MCF 10A (cell line): ENCODE measurements at places on chromosomes 2 and 18.

GRCh38 chr18:56235481-56236013, 402.8 kb downstream of the TXNL1 start:
- DNase-seq, result no peak

DNA sequence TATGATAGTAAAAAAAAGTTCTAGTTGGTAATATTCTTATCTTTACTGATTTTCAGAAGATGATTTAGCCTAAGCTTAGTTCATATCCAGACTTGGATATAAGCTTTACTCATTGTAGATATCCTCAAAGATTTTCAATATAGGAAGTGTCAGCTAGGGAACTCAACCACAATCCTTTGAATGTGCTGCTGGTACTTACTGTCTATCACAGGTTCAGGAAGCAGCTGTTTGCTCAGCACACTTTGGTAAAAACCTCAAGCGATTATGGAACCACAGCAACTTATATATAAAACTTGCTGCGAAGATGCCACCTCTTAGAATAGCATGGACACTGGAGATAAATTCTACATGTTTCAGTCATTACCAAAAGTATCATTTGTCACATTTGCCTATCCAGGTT, 60.1 kb upstream of the TNFRSF11A start:
- no peak for DNase-seq

- no peak for DNase-seq
Observed at GRCh38 chr2:127165539-127165935, 54.6 kb downstream of the CYP27C1 start.

GRCh38 chr2:19769513-19769912, 132.3 kb downstream of the TTC32 start:
- peak; percentile 42 for DNase-seq

GRCh38 chr2:69946351-69947324, 14.8 kb downstream of the ASPRV1 start:
- DNase-seq, result peak; percentile 76

- no peak for DNase-seq
Observed at GRCh38 chr2:128258218-128258617, 60.5 kb downstream of the HS6ST1 start.

GRCh38 chr2:183371545-183371944, 247.3 kb downstream of the NUP35 start:
- DNase-seq, result peak; percentile 4

DNA sequence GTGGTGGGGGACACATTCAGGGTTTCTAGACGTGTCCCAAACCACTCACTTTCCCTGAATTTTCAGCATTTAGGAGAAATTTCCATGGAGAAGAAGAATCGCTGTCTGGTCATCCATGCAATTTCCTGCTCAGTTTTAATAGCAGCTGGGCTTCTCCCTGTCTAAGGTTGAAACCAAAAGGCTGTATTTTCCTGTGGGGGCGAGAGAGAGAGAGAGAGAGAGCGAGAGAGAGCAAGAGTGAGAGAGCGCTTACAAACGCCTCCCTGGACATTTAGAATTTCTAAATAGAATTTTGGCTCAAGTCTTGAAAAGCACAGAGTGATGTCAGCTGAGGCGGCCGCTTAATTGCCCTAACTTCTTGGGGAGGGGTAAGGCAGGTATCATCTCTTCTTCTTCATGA, 110.8 kb downstream of the SETBP1 start:
- no peak for DNase-seq

DNA sequence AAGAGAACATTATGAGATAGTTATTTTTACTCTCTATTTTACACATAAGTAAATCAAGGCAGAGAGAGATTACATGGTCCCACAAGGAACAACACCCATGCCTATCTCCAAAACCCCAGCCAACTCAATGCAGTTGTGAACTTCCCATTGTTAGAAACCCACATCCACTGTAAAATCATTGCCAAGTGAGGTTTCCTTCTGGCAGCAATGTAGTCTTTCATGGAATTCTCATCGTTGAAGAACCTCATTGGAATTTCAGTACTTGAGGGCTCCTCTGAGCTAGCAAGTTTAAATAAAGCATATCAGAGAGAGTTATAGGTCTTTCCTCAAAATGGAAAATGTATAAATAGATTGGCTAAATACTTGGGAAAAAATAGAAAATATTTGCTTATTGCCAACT, 105.2 kb downstream of the RAD51AP2 start:
- no peak for DNase-seq

DNA sequence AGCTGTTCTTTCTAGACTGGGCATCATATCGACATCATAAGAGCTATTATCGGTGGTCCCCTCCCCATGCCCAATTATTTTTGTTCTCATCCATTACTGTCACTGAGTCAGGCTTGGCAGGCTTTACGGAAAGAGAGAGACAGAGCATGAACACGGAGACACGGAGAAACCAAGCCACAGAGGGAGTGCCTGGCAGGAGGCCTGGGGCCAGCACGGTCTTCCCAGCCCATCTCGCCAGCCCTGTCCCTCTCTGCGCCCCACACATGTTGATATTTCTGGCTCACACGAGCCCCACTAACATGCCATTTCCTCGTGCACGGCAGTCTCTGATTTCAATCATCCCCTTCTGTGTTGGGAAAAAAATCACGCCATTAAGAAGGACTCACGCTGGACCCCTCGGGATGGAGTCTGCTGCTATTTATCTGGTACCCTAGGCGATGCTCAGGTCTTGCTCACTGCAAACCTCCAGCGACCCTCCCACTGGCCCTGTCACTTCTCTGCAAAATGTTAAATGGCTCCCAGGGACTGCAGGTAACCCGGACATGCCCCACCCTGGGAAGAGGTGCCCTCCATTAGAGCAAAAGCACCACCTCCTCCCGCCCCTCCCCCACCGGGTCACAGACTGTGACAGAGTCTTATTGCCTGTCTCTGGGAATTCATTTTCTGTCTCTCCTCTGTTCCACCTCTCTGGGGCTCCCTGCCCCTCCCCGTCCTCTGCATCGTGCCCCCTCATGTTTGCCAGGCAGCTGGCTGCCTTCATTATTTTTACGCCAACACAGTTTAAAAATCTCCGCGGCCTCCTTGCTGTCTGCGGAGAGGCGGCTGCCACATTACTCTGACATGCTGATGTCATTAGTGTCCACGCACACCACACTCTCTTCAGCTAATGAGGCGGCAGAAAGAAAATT, 40.1 kb upstream of the GBX2 start:
- no peak for DNase-seq

DNA sequence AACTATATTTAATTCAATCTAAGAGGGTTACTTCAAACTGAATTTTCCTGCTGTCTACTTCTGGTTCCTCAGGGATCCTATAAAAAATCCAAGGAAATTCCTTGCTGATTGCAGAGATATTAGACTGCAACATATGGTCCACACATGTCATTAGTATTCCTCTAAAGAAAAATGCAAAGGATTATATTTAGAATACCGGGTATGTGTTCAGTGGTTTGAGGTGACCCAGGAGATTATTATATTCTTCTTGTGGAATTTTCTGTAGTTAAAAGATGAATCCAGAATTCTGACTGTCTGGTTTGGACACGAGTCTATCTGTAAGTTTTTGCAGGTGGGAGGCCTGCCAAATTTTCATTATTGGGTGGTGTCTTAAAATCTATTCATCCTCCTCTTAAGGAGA, 18.2 kb downstream of the HOXD1 start:
- DNase-seq, result no peak

GRCh38 chr2:19865151-19865550, 36.6 kb downstream of the TTC32 start:
- no peak for DNase-seq

- DNase-seq, result no peak
Observed at GRCh38 chr2:133495226-133495625, 73.0 kb downstream of the NCKAP5 start.

- peak; percentile 44 for DNase-seq
Observed at GRCh38 chr18:50847192-50847591, 27.4 kb upstream of the MRO start.

DNA sequence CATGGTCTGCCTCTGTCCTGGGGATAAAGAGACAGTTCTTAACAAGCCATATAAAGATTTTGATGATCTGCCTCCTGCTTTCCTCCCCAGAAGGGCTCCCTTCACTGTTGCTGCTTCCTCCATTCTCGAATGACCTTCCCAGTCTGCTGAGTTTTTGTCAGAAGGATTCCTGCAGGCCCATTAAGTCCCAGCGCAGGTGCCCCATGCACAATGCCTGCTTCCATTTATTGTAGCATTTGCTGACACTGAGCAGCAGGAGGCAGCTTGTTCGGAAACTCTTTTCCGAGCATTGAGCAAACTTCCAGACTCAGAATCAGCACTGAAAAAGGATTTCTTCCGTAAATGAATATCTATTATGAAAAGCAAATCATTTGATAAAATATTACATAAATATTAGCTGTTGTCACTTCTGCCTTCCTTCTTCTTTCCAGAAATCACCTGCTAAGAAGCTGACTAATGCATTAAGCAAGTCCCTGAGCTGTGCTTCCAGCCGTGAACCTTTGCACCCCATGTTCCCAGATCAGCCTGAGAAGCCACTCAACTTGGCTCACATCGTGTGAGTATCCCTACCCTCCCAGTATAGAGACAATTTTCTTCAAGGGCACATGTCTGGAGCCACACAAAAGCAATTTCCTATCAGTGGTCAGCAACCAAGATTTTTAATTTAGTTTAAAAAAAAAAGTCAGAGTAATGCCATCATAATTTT, 110.4 kb downstream of the DTNA start:
- DNase-seq, result no peak

- no peak for DNase-seq
Observed at GRCh38 chr2:28280619-28281018, 112.0 kb upstream of the FOSL2 start.

- DNase-seq, result peak; percentile 47
Observed at GRCh38 chr2:8633735-8634313, 48.0 kb upstream of the ID2 start.

- no peak for DNase-seq
Observed at GRCh38 chr2:238518172-238518820, 91.6 kb downstream of the ASB1 start.

GRCh38 chr18:48792611-48793380, 158.0 kb downstream of the SMAD7 start:
- no peak for DNase-seq

- DNase-seq, result no peak
Observed at GRCh38 chr18:23340661-23341060, 112.4 kb upstream of the RIOK3 start.

DNA sequence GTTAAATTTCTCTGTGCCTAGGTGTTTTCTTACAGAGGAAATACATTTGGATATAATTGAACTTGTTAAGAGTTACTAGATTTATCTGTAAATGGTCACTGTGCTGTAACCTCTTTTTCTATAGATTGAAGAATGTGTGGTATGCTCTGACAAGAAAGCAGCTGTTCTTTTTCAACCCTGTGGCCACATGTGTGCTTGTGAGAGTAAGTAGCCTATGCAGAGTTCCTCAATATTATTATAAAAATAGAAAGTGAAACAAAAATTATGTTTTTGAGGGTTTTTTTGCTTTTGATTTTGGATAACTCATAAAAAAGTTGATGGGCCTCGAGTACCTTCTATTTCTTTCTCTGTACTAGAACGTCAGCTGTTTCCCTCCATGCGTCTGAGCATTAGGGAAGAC, 112.4 kb downstream of the MIB1 start:
- DNase-seq, result no peak

DNA sequence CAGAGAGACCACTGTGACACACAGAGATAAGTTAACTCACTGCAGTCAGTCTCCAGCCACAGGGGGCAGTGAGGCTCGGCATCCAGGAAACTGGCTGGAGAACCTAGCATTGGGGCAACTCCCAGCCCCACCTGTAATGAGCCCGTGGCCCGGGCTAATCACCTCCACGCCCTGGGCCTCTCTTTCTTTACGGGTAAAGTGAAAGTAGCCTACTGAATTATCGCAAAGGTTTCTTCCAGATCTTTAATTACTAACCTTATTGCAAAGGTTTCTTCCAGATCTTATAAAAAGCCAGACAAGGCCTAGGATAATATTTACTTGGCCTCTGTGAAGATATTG, 45.7 kb upstream of the ACAA2 start:
- DNase-seq, result no peak

- peak; percentile 53 for DNase-seq
Observed at GRCh38 chr2:231399853-231400680, 4.6 kb downstream of the B3GNT7 start.

DNA sequence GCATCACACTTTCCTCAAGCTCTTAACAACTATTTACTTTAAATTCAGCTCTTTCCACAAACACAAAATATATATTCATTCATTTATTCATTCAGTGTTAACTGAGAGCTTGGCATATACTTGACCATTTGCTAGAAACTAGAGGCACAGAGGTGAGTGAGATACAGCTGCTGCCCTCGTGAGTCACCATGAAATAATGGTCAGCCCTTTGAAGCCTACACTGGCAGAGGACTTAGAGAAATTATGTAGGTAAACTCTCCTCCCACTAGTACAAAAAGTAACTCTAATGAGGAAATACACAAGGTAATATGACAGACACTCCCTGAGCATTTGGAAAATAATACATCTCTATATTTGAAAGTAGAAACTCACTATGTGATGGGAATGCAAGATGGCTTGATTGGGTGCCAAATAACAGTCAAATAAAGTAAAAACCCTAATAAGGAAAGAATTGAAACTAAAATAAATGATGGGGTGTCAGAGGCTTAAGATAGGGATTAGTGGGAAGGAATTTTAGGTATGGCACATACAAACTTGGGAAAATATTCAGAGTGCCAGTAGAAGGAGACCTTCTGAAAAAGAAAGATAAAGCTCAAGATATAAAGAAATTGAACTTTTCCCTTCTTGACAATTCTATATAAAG, 61.1 kb downstream of the ANTXR1 start:
- DNase-seq, result peak; percentile 21

DNA sequence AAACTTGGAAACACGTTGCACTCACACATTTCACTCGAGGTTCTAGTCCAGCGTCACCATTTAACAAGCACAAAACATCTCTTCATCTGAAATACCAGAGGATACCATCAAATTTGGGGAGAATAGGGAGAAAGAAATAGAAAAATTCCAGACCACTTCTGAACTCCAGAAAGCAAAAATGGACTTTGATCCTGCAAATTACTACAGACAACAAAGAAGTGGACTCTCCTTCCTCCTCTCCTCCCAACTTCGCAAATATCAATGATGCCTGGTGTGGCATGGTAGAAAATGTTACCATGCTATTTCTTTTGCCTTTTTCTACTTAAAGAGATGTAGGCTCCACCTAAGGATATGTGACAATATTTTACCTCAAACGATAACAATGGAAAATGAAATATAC, 13.5 kb downstream of the UXS1 start:
- DNase-seq, result no peak

DNA sequence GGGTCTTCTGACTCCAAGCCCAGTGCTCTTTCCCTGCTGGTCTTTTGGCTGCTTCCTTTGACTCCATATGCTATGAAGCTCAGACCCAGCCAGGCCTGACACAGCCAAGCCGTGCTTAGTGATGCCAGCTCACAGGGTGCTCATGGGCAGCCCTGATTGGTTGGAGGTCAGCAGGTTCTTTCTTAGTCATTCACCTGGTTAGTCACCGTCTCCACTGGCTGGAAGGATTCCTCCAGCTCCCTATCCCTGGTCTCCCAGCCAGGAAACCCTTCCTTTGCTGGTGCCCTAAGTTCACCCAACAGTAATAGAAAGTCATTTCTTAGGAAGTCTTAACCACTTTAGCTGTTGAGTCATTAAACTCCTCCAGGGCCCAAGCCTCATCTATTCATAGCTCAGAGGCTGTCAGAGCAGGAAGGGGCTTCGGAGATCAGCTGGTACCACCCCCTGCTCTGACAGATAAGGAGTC, 3.9 kb downstream of the KCNK3 start:
- peak; percentile 93 for DNase-seq
